ENCODE measurements at places on chromosomes 3 and 15.
A peak's percentile ranks its signal among the peaks of the same experiment; 100 is the strongest.

GRCh38 chr3:143658861-143659260 lies 189.4 kb downstream of the SLC9A9 start:
- DNase-seq, result no peak

GRCh38 chr3:192844836-192845525 lies 72.7 kb downstream of the MB21D2 start:
- no peak for DNase-seq

DNA sequence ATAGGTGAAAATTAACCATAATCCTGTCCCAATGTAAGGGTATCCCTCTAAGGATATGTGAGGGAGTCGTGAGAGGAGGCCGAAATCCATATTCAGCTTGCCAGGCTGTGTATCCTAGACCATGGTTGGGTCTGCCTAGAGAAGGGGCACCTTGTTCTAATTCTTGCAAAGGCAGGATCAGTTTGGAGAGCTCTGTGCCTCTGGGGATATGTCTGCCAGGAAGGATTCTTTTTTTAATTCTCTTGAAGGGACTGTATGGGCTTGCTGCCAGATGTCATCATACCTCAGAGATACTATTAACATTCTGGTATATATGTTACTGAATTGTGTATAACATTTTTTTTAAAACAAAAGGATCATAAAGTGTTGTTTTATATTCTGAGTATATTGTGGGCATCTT lies 2.4 kb downstream of the ATP1B3 start:
- no peak for DNase-seq

GRCh38 chr3:121411523-121411922 lies 134.3 kb downstream of the POLQ start:
- DNase-seq, result peak; percentile 8

GRCh38 chr3:147864754-147865354 lies 455.7 kb downstream of the ZIC1 start:
- DNase-seq, result no peak

DNA sequence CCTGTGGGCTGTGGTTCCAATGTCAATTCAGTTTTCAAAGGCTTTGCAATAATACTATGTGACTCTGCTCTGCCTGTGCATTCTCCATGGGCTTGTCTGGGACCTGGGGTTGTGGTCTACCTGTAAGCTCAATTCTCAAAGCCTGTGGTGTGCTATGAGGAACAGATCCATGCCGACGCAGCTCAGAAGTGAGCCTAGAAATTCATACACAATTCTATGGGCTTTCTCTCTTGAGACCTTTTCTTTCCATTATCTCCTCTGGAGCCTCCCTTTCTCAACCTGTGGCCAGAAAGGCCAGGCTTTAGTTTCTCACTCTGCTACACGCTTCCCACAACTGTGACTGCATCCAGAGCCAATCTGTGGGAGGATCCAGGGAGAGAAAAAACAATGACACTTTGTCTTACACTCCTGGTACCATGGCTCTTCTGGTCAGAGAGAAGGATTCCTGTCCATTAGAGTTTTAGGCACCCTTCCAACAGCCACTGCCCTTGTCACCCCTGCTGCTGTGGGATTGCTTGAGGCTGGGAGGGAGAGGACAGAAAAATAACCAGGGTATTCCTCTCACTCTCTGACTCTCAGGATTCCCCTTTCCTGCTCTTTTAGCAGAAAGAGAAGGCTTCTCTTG lies 34.1 kb upstream of the KLF13 start:
- DNase-seq, result no peak

- peak; percentile 9 for DNase-seq
Measured at GRCh38 chr3:135106445-135106844, 311.4 kb downstream of the EPHB1 start.

GRCh38 chr3:149003653-149004305 lies 12.4 kb downstream of the GYG1 start:
- no peak for DNase-seq

DNA sequence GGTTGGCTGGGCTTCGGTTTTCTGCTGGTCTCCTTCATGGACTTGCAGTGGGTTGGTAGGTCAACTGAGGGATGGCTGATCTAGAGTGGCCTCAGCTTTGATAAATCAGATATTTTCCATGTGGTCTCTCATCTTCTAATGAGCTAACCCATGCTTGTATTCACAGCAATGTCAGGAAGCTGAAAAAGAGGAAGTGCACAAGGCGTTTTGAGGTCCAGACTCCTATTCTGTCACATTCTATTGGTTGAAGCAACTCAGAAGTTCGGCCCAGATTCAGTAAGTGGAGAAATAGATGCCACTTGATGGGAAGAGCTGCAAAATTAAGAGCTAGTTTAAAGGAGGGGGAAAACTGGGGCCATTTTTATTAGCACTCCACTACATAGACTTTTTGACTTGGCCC lies 361.2 kb downstream of the DIPK2A start:
- no peak for DNase-seq

DNA sequence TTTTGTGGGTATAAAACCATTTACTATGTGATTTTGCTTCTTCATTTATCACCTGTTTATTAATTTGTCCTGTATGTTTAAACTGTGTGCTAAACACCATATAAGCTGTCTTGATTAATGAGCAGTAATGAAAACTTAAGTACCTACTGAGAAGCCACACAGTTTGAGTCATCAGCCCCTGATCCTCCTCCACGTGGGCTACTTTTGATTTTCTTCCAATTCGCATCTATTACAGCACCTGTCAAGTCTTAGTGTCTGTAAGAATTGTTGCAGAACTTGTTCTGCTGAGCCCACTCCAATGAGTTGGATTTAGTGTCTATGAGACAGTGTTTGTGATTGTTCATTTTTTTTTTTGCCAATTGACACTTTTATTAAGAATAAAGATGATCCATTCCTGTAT lies 16.8 kb downstream of the EPHA6 start:
- no peak for DNase-seq

DNA sequence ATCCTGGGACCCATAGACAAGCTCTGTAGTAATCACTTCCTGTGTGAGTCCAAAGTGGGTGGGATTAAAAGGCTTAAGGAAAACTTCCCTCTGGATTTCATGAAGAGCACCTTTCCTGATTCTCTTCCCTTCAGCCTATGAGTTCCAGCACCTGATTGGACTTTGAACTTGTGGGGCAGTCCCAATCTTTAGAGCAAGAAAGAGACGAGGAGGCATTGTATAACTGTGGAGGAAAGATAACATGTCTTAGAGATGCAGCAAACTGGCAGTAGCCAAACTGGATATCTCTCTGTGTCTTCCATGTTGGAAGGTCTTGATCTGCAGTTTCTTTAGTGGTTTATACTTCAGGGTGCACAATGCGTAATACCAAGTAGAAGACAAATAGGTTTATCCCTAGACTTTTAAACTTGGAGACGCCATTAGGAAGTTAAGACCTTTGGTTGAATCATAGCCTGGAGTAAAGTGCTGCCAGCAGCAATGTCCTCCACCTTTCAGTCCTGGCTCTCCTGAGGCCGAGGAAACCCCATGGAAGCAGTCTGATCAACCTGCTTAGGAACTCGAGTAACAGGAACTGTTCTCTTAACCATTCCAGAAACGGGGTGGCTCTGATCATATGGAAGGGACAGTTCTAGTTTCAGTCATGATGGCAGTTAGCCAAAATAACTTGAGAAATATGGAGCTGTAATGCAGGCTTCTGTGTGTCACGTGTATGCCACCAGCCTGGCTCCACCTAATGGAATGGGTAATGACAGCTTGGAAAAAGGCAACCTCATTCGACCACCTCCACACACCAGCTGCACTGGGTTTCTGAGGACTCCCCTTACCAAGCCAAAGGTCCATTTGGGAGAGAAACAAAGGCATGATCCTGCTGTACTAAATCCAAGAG lies 4.7 kb downstream of the EIF1B start:
- no peak for DNase-seq

GRCh38 chr3:34882764-34883163 lies 756.6 kb upstream of the ARPP21 start:
- DNase-seq, result no peak

DNA sequence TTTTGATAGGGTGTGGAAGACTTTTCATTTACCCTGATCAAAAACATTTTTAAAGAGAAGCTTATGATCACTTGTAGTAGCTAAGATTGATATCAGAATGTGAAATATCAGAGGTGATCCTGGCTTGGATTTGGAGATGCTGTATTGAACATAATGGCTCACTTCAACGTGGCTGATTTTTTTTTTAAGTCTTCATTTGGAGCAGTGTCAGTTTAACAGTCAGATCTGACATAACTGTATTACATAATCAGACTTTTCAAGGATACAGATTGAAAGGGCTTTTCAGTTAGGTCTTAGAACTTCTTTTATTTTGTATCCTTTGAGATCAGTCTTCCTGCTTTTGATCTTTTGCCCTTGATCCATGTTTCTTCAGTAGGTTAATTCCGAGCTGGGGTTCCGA lies 98.5 kb downstream of the ITPR1 start:
- no peak for DNase-seq

- no peak for DNase-seq
Measured at GRCh38 chr3:73523661-73524060, 101.1 kb downstream of the PDZRN3 start.

- peak; percentile 16 for DNase-seq
Measured at GRCh38 chr15:73781038-73781925, 28.1 kb upstream of the INSYN1 start.

DNA sequence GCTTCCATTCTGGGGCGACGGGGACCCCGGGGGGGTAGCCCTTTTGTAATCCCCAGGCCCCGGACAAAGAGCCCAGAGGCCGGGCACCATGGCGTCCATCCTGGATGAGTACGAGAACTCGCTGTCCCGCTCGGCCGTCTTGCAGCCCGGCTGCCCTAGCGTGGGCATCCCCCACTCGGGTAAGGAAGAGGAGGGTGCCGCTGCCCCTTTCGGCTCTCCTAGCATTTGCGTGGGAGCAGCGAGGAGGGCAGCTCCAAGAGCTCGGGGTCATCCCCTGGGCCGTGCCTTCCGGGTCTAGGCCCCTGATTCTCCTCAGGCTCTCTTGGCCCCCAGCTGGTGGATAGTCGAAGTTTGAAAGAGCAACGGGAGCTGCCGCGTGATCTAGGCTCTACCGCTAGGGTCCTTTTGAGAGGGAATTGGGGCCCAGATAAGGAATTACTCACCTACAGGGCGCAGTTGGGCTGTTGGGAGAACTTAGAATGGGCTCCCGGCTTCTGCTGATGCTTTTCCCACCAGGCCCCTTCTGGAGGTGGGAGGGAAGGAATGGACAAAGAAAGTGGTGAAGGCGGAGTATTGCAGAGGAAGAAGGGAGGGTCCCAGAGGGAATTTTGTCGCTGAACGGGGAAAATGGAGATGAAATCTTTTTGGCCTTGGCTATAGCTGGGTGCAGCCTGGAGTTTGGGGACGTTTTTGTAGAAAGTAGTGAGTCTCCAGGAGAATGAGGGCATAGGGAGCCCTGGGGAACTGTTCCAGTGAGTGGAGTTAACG lies 615 bp downstream of the VPS18 start:
- peak; percentile 65 for DNase-seq

- DNase-seq, result no peak
Measured at GRCh38 chr3:131431754-131432153, 50.2 kb downstream of the NUDT16 start.

DNA sequence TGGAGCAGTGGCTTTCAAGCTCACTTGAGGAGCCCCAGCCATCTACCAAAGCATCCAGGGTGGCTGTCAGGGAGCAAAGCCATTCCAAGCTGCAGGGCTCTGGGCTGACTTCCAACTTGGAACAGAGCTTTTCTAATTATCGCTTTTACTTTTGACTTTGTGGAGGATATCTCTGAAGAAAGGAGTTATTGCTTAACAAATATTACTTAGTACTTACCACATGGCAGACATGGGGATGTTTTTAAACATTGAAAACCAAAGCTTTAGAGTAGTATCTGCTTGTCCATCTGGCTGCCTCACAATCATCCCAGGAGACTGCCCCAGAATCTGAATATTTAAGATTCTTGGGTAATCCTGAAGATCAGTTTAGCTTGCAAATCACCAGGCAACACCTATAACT lies 8.9 kb downstream of the TAGLN3 start:
- peak; percentile 47 for DNase-seq

- DNase-seq, result no peak
Measured at GRCh38 chr15:29055876-29056275, 170.1 kb downstream of the APBA2 start.

- DNase-seq, result no peak
Measured at GRCh38 chr3:79531566-79532295, 236.1 kb downstream of the ROBO1 start.

DNA sequence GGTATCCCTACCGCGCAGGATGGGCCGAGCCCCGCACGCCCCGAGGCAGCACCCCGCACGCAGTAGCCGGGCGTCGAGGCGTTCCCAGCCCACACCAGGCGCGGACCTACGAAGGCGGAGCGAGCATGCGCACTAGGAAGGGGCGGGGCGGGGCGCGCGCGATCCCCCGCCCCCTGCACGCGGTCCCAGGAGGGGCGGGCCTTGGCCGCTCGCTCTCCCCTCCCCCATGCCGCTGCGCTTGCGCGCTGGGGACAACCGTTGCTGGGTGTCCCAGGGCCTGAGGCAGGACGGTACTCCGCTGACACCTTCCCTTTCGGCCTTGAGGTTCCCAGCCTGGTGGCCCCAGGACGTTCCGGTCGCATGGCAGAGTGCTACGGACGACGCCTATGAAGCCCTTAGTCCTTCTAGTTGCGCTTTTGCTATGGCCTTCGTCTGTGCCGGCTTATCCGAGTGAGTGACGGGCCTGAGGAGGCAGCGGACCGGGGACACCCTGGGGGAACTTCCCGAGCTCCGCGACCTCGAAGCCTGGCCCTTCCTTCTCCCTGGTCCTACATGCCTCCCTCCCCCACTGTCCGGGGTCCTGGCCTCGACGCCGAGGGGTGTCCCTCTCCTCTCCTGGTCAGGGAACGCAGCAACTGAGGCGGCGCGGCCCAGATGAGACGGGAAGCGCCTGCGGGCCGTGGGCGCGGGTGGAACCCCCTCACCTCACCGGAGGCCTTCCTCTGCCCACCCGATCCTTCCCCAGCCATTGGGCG lies at the start of gene SPESP1:
TSS of gene SPESP1 (plus strand) at position 258 of the 755 bp plus-strand sequence. CDS start at position 387, 129 bp downstream.
- peak; percentile 13 for DNase-seq

DNA sequence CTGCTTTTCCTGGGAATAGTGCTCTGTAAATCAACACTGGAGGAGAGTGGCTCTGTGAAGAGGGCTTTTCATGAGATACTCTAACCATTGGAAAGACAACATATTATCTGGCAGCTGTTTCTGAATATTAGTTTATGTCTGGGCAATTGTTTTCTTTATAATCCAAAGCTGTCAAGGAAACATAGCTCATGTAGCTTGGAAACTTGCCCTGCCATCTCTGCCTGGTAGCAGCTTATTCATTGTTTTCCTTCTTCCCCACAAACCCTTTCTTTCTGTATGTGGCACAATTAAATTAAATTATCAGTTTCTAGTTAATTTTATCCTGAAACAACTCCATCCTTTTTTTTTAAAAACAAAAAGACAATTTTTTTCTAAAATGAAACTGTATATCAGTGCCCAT lies 160.0 kb downstream of the EDEM1 start:
- no peak for DNase-seq

All from stromal cell of bone marrow (primary cell).